Fibroblast of skin of scalp (primary cell): ENCODE measurements at places on chromosomes 5 and 9.

GRCh38 chr9:133641396-133641655 lies 5.2 kb downstream of the DBH start:
- DNase-seq = no peak

DNA sequence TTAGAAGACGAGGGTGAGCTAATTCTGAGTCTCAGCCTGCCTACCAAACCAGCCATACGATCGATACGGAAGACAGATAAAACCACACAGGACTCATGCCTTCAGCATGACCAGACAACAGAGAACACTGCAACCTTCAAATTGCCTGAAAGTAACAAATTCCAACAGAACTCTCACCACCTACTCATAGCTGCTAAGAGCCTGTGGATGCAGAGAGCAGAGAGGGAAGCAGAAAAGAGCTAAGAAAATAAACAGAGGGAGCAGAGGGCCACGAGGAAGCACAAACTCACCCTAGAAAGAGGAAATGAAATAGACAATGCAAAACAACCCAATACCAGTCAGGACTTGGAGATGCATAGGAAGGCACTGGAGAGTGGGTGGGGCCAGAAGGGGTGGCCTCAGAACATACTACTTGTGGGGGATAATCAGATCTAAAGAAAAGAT lies 86.7 kb upstream of the TAS2R1 start:
- peak; percentile 53 for DNase-seq

DNA sequence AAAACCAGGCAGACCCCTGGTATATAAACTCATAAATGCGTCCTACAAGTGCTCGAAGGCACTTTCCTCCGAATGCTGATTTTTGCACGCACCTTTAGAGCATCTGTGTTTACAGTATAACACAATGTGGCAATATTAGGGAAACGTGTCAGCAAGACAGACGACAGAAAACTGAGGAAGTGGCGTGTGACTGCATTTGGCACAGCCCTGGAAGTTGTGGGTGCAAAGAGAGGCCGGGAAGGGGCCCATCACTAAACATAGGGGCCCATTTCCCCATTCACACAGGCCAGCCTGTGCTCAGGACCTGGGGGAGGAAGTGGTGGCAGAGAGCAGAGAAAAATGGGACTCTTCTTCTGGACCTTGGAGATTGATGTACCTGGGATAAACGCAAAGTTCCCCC lies 48.2 kb downstream of the RASGEF1C start:
- DNase-seq = no peak

DNA sequence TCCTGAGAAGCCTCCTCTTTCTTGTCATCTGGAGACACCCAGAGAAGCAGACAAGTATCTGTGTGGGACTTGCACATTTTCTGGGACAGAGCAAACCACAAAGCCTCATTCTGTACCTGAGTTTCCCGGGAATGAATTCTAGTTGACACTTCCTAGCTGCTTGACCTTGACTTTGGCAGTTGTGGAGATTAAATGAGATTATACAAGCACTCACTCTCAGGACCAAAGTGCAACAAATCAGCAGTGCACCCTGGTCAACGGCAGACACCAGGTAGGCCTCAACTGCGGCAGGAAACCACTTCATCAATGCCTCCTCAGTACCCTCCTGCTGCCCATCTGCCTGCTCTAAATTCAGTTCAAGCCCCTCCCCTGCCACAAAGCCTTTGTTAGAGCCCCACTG lies 114.7 kb upstream of the PANK3 start:
- DNase-seq = no peak

- peak; percentile 38 for DNase-seq
Observed at GRCh38 chr5:83802686-83803085, 82.0 kb upstream of the HAPLN1 start.

- no peak for DNase-seq
Observed at GRCh38 chr5:133817456-133817855, 151.0 kb downstream of the C5orf15 start.

DNA sequence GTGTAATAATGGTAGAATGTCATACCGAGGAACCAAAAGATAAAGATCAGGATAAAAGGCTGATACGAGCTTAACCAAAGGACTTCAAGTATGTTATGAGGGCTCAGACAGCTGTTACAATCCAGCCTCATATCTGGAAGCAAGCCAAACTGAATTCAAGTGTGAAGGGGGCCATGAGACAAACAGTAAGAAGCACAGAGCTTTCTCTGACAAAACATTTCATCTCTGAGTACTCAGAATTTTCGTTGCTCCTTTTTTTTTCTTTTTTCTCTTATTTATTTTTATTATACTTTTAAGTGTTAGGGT lies 52.9 kb upstream of the CD180 start:
- no peak for DNase-seq

GRCh38 chr5:96509721-96510350 lies 76.8 kb upstream of the PCSK1 start:
- DNase-seq = peak; percentile 74

GRCh38 chr9:135330307-135330631 lies 149.3 kb upstream of the PPP1R26 start:
- no peak for DNase-seq

- peak; percentile 45 for DNase-seq
Observed at GRCh38 chr9:76629205-76629990, 134.8 kb upstream of the PCA3 start.

DNA sequence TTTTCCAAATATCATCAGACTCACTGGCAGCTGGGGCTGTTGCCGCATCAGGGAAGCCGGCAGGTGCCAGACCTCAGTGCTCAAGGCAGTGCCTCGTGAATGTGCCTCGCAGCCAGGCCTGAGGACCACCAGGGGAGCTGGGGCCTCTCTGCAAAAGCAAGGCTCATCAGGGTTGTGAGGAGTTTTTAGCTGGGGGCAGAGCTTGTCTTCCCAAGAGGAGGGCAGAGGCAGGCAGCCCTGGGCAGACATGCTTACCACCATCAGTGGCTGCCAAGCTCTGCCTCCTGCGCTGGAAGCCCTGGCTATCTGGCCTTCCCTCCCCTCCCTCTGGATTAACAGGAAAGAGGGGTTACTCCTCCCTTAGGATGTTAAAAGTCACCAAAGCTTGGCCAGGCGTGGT lies 8.8 kb upstream of the TBC1D9B start:
- no peak for DNase-seq

DNA sequence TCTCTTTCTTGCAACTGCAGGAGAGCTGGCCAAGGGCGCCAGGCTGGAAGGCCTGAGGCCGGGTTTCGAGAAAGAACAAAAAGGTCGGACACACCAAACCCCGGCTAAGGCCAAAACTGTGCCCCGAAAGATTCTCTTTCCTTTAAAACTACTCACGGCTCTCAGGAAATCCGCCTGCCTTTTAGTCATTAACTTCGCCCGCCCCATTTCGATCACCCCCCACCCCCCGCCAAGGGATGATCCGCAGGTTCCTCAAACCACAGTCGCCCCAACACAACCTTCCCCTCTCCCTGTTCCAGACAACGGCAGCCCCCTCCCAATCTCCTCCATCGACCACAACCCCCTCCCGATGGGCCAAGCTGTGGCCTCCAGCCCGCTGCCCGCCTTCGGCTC lies 536 bp downstream of the FEM1C start:
- no peak for DNase-seq

DNA sequence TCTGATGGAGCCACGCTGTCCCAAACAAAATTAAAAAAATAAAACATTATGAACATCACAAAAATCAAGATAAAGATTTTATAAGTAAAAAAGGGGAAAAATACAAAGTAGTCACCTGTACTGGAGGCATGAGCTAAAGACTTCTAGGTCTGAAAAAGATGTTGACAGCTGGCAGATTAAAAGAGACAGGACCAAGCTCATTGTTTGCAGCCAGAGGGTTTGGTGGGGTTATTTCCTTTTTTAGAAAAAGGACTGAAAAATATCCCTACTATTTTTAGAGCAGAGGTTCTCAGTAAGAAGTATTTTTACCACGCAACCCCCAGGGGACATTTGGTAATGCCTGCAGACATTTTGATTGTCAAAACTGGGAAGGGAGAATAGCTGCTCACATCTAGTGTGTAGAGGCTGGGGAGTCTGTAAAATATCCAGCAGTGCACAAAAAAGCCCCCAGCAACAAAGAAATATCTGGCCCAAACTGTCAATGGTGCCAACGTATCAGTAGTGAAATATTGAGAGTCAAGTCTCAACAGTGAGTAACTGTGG lies 353.4 kb downstream of the TLE1 start:
- DNase-seq = peak; percentile 61

- no peak for DNase-seq
Observed at GRCh38 chr9:135281791-135282737, 194.6 kb downstream of the OLFM1 start.

- no peak for DNase-seq
Observed at GRCh38 chr5:14696851-14697250, 32.3 kb downstream of the OTULIN start.

DNA sequence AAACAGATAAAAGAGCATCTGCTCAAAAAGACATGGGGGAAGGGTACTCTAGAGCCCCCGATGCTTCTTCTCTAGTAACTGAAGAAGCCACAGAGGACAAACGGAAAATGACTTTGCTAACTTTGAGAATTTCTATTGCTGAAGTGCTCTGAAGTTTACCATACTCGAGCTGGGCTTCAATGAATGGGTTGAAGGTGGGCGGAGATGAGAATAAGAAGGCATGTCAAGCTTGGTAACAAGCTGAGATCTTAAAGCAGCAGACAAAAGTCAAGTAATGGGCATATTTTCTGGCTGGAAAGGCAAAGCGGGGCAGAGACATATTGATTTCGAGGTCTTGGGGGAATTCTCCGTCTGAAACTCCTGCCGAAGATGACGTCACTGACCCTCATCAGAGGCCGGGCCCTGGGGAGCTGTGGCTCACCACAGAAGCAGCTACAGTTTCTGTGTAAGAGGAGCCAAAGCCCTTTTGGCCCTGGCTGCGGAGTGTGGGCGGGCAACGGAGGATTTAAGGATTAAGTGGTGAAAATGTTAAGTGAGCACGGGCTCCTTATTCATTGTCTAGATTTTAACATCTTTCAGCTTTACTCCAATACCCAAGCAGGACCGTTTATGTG lies 115.8 kb upstream of the SLIT3 start:
- DNase-seq = peak; percentile 97

GRCh38 chr5:68288707-68289134 lies 73.2 kb downstream of the PIK3R1 start:
- DNase-seq = no peak

DNA sequence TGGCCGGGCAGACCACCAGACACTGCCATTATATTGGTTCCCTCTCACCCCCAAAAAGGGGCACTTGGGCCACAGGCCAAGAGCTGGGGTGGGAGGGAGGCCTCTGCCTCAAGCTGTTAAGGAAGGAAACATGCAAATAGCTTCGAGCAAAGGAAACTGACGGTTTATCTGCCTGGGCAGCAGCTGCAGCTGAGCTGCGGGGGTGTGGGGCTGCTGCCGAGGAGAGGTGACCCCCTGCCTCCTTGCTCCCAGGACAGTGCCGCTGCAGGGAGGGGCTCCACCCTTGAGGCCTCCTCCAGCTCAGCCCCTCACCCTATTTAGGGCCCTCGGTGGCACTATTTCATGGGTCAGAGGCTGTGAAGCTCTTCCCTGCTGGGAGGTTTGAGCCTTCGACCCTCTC lies 789 bp downstream of the DOK3 start:
- DNase-seq = no peak

GRCh38 chr5:157539503-157540022 lies 36.0 kb downstream of the ADAM19 start:
- no peak for DNase-seq

DNA sequence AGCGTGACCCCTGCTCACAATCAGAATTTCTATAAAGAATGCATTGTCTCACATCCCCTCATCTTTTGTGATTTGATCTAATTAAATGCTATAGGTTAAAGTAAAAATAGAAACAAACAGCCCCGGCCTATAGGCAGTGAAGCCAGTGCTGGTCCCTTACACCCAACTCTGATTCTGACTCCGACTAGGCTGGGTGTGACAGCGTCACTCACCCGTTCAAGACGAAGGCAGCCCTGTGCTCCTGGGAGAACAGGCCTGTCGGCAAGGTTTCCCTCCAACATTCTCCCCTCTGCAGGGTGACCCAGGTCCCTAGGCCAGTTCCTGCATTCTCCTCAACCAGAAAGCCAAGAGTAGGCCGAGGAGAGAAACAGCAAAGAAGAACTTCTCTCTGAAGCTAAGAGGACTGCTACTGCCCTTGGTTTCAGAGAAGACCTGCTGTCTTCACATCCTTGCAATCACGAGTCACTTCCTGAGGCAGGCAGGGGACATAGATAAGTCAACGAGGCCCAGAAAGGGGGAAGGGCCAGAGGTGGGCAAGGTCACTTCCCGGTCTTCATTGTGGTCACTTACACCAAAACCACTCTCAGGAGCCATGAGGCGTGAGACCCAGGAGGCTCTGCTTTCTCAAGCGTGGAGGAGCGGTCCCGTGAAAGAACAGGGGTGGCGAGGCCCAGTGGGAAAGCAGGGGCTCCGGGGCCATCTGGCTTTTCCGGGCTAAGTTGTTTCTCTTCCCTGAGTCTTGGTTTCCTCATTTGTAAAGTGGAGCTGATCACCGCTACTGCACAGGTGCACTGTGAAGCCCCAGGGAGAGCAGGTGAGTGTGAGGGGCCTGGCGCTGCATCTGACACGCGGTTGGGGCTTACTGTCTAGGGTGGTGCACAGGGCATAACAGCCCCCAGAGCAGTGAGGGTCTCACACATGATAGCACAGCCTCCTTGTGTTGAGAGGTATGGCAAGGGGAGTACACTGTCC lies 200.8 kb downstream of the CRB2 start:
- DNase-seq = no peak

DNA sequence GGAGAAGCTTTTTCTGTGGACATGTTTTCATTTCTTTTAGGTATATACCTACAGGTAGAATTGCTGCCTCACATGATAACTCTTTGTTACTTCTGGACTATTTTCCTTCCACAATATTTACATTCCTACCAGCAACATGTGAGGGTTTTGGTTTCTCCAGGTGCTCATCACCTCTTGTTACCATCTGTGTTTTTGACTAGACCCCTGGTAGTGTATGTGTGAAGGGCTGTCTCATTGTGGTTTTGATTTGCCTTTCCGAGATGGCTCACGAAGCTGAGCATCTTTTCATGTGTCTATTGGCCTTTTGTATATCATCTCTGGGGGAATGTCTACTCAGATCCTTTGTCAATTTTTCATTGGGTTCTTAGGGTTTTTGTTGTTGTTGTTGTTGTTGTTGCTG lies 17.2 kb upstream of the RANBP17 start:
- no peak for DNase-seq
